ENCODE measurements at places on chromosomes 12 and 14. TPM values are rescaled to one million over a fixed set of nuclear protein-coding genes. Genes with fewer than 3 reads are reported as not detected.

DNA sequence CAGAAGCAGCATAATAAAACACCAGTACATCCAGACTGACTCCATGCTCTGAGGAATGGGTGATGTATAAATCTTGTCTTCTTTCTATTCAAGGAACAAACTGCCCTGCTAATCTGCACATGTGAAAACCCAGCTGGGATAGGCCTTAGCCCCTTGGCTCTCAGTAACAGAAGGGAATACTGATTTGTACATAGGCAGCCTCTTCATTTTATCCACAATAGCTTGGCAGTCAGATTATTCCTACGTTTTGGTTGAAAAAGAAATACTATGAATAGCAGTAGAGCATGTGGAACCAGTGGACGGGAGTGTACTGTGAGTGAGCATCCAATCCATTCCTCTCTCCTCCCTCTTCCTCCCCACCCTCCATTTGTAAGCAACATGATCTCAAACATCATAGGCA, 113.5 kb upstream of the ARHGAP5 start:
- no peaks in the 10 kb centered on the region for H3K36me3 ChIP-seq
- H3K4me1 ChIP-seq, result no peaks in the 10 kb centered on the region
- no peak for DNase-seq
- H3K27me3 ChIP-seq, result no peaks in the 10 kb centered on the region
- no peak overlapping the region for H3K27ac ChIP-seq

The A2M gene
- 124 TPM for total RNA-seq

DNA sequence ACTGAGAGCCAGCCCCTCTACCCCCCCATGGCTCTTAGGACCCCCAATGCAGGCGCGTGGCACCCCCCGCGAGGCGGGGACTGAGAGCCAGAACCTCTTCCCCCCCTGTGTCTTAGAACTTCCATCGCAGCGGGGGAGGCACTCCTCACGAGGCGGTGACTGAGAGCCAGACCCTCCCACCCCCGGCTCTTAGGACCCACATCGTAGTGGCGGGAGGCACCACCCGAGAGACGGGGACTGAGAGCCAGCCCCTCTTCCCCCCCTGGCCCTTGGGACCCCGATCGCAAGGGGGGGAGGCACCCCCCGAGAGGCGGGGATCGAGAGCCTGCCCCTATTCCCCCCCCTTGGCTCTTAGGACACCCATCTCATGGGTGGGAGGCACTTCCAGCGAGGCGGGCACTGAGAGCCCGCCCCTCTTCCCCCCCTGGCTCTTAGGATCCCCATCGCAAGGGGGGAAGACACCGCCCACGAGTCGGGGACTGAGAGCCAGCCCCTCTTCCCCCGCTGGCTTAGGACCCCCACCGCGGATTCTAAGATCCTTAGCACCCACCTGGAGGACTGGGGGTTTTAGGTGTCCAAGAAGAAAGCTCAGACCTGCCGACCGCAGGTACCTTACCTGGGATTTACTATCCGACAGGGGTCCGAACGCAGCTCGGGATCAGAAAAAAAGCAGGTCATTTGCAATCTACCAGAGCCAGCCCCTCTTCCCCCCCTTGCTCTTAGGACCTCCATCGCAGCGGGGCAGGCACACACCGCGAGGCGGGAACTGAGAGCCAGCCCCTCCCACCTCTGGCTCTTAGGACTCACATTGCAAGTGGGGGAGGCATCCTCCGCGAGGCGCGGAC, 44.9 kb downstream of the DDX11 start:
- peaks cover 16% of the 10 kb centered on the region for H3K4me1 ChIP-seq
- peak; percentile 46 for DNase-seq
- H3K27me3 ChIP-seq, result no peaks in the 10 kb centered on the region
- no peaks in the 10 kb centered on the region for H3K36me3 ChIP-seq
- H3K27ac ChIP-seq, result no peak overlapping the region
- H3K4me3 ChIP-seq, result peak overlapping the region; percentile 18

DNA sequence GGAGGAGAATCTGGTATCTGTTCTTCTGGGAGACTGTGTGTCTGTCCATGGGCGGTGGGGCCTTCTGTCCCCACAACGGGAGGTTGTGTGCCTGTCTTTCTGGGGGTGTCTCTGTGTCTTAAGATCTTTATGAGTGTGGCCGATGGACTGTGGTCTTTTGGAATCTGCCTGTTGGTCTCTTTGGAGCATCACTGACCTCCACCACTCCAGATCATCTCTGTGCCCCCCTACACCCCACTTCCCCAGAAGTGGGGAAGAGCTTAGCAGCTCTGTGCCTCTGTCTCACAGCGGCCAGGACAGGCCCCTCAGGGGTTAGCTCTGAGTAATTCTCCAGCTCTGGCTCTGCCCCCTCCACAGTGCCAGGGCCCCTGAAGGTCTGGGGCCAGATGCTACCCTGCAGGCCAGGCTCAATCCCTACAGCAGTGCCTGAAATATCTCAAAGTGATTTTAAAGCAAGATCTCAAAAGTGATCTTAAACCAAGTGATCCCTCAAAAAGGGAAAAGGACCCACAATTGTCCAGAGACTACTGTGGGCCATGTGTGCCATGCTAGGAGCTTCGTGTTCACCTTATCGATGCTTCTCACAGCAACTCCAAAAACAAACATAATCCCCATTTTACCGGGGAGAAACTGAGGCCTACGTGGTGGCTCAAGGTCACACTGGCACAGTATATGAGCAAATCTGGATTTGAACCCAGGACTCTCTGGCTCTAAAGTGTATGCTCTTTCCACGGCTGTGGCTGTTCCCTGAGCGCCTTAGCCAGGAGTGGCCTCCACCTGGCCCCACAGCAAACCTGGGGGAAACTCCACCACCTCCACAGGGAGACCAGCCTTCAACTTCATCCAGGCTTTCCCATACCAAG, 26.0 kb upstream of the KRT78 start:
- peaks cover 33% of the 10 kb centered on the region for H3K4me1 ChIP-seq
- DNase-seq, result no peak
- H3K27ac ChIP-seq, result peak overlapping the region; percentile 81
- no peaks in the 10 kb centered on the region for H3K36me3 ChIP-seq
- H3K4me3 ChIP-seq, result no peak overlapping the region

DNA sequence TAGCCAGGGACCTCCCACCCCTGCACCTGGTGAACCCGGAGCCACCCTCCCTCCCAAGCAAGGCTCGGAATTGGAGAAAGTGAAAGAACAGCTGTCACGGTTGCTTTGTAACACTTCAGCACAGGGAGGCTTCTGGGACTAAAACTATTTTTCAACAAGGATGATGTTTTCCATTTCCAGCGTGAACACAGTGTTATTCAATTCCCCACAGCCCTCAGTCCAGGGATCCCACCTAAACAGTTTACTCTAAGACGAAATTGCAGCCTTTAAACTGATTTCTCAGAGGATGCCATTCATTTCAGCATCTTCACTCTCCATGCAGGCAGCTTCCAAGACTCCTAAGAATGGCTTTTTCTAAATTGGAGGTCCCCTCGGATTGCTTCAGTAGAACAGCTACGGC, 229.2 kb downstream of the SLC15A4 start:
- no peaks in the 10 kb centered on the region for H3K27me3 ChIP-seq
- H3K4me1 ChIP-seq, result no peaks in the 10 kb centered on the region
- no peak for DNase-seq

GRCh38 chr14:25396128-25396527, 346.2 kb upstream of the STXBP6 start:
- no peak for DNase-seq
- H3K4me1 ChIP-seq, result no peaks in the 10 kb centered on the region
- no peak overlapping the region for H3K4me3 ChIP-seq
- no peak overlapping the region for H3K27ac ChIP-seq
- H3K27me3 ChIP-seq, result no peaks in the 10 kb centered on the region

- no peaks in the 10 kb centered on the region for H3K27me3 ChIP-seq
- no peak overlapping the region for H3K4me3 ChIP-seq
- H3K27ac ChIP-seq, result no peak overlapping the region
- no peaks in the 10 kb centered on the region for H3K4me1 ChIP-seq
- H3K36me3 ChIP-seq, result no peaks in the 10 kb centered on the region
These were observed 22.2 kb downstream of the JAG2 start for GRCh38 chr14:105146181-105146975.

GRCh38 chr12:51056242-51056641, 8.1 kb downstream of the LETMD1 start:
- no peaks in the 10 kb centered on the region for H3K27me3 ChIP-seq
- H3K4me3 ChIP-seq, result no peak overlapping the region
- H3K36me3 ChIP-seq, result peaks cover 73% of the 10 kb centered on the region
- no peak overlapping the region for H3K27ac ChIP-seq
- no peak for DNase-seq

GRCh38 chr14:80211153-80212022, at the start of gene DIO2:
DIO2 (minus strand) TSS chr14:80211504; CDS start chr14:80211472, 32 bp downstream.
- H3K27ac ChIP-seq, result peak within 1 kb of the TSS; percentile 89
- peak; percentile 91 for DNase-seq
- H3K4me3 ChIP-seq, result no peak within 1 kb of the TSS
- no peaks in the 10 kb centered on the region for H3K36me3 ChIP-seq

The SRRM4 gene
- not detected for total RNA-seq

The PLEKHA5 gene
- 35.4 TPM for total RNA-seq

The DHRS2 gene
- total RNA-seq, result not detected

GRCh38 chr12:109488051-109488665, 10.7 kb downstream of the UBE3B start:
- H3K36me3 ChIP-seq, result peaks cover 86% of the 10 kb centered on the region
- H3K4me3 ChIP-seq, result no peak overlapping the region
- no peaks in the 10 kb centered on the region for H3K27me3 ChIP-seq
- no peaks in the 10 kb centered on the region for H3K4me1 ChIP-seq

GRCh38 chr14:24734917-24735500, 101.0 kb upstream of the GZMB start:
- H3K36me3 ChIP-seq, result no peaks in the 10 kb centered on the region
- no peaks in the 10 kb centered on the region for H3K4me1 ChIP-seq
- H3K4me3 ChIP-seq, result no peak overlapping the region

The GPR84 gene
- total RNA-seq, result 0.39 TPM

DNA sequence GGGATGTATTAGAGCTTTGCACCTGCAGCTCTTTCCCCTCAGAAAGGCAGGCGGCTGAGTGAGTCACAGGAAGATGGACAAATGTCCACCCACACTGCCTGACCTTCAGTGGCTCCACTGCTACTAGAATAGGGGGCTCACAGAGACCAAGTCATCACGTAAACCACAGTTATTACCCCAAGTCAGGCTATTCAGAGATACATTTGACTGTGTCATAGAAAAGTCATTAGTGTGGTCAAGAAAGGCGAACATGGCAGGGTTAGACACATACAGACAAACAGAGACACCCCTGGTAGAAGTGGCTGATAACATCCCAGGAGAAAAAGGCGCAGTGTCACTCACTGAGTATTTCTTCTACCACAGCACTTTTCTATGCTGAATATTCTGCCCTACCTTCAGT, 36.0 kb downstream of the GCH1 start:
- no peaks in the 10 kb centered on the region for H3K27me3 ChIP-seq
- no peaks in the 10 kb centered on the region for H3K36me3 ChIP-seq
- H3K27ac ChIP-seq, result no peak overlapping the region

The MIP gene
- total RNA-seq, result not detected

DNA sequence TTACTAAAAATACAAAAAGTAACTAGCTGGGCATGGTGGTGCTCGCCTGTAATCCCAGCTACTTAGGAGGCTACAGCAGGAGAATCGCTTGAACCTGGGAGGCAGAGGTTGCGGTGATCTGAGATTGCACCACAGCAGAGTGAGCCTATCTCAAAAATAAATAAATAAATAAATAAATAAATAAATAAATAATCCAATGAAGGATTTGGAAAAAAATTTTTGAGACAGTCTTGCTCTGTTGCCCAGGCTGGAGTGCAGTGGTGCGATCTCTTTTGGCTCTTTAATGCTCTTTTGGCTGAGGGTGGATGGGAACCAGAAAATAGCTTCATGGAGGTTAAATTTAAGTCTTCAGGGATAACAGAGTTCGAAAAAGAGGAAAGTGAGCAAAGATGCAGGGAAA, 11.7 kb downstream of the ATP5MC2 start:
- no peak overlapping the region for H3K27ac ChIP-seq
- H3K4me3 ChIP-seq, result no peak overlapping the region
- H3K36me3 ChIP-seq, result peaks cover 52% of the 10 kb centered on the region

DNA sequence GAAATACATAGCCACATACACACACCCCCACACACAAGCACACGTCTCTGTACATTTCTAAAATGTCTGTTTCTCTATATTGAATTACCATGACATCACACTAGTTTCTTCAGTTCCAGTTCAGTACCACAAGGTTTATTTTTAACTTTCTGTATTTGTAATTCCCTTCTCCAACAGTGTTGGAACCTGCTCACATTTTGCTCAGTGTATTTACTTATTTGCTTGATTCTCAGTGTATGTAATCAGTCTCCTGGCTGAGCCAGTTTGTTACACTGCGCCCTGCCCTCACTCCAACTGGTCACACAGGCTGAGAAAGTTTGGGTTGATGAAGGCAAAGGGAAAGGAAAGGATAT, 67.1 kb downstream of the MON2 start:
- no peak overlapping the region for H3K4me3 ChIP-seq
- no peak overlapping the region for H3K27ac ChIP-seq
- no peaks in the 10 kb centered on the region for H3K27me3 ChIP-seq

GRCh38 chr12:42474391-42474790, 115.2 kb downstream of the PRICKLE1 start:
- H3K36me3 ChIP-seq, result no peaks in the 10 kb centered on the region
- H3K4me1 ChIP-seq, result peaks cover 28% of the 10 kb centered on the region
- no peak overlapping the region for H3K27ac ChIP-seq
- H3K4me3 ChIP-seq, result no peak overlapping the region
- no peaks in the 10 kb centered on the region for H3K27me3 ChIP-seq
- DNase-seq, result no peak

The CCDC38 gene
- total RNA-seq, result not detected

The PYGL gene
- 17.8 TPM for total RNA-seq

DNA sequence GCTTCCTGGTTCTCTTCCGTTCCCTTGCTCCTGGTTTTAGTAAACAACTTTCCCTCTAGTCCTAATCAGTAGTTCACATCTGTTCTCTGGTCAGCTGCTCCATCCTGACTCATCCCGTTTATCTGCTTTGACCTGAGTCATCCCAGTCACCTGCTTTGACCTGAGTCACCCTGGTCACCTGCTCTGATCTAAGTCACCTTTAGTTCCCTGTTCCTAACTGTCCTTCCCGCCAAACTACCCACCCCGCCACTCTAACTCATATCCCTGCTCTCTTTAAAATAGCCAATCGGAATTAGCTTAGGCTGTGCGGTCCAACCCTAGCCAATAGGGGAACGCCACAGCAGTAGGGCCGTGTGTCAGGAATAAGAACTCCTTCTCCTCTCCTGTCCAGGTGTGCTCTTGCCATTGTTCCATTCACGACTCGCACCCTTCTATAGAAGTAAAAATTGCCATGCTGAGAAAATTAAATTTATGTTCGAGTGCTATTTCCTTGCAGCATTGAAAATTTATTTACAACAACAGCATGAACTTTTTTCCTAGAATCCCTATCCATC, 3.1 kb upstream of the ANKRD33 start:
- DNase-seq, result no peak
- H3K4me3 ChIP-seq, result no peak overlapping the region
- no peaks in the 10 kb centered on the region for H3K27me3 ChIP-seq

Data from thyroid gland (tissue), 4 donors.